Omental fat pad (tissue), 4 donors: ENCODE measurements at places on chromosomes 5 and 9. TPM values are rescaled to one million over a fixed set of nuclear protein-coding genes. Genes with fewer than 3 reads are reported as not detected.

DNA sequence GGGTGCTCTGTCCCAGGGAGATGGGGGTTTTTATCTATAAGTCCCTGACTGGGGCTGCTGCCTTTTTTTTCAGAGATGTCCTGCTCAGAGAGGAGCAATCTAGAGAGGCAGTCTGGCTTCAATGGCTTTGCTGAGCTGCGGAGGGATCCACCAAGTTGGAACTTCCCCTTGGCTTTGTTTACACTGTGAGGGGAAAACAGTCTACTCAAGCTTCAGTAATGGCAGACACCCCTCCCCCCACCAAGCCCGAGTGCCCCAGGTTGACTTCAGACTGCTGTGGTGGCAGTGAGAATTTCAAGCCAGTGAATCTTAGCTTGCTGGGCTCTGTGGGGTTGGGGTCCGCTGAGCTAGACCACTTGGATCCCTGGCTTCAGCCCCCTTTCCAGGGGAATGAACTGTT, 375.8 kb downstream of the RAB3C start:
- no peak for DNase-seq

DNA sequence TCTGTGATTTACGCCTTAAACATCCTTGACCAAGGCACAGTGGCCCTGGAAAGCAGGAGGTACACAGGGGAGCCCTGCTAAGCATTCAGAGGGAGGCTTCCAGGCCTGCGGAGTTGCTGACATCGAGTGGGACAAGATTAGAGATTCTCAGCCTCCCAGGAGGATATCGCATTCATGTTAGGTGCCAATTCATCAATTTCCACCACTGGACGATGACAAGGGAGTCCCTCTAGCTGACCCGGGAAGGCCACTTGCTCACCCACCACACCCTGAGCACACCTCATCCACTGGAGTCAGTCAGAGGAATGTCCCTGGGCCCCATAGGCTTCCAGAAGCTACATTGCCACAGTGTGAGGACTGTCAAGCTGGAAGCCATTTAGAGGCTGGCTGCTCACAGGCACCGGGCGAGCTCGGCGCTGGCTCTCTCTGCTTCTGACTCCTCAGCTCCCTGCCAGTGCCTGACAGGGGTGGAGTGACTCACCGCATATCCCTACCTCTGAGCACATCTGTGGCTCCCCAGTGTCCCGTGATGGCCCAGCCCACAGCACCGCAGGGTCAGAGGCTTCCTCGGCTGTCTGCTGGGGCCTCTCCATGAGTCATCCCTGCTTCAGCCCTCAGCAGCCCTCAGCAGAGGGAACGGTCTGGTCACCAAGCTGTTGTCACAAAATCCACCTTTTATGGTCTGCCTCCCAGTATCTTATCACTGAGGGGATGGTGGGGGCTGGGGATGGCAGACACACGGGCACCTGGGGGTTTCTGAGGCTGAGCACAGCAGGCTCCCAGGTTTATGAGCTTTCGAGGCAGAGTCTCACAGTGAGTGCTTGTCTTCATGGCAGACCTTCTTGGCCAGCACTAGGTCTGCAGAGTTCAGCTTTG, 117.5 kb downstream of the ZNF608 start:
- DNase-seq, result no peak

DNA sequence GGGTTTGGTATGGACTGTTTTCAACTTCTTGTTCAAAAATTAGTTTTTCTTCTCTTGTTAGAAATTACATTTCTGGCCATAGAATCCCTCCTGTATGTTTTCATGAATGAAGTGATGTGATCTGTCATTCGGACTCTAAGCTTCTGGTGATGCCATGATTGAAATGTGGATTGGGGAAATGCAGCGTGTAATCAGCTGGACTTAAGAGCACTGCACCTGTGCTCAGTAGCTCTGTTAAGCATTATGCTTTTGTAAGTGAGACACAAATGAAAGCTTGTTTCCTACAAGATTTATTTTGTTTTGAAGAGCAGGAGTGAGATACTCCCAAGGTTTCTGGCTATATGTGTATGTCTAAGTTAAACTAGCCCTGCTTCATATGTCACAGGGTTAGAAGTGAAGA, 24.0 kb upstream of the FAM120AOS start:
- DNase-seq, result no peak

OTULINL gene
- 11.0 TPM for total RNA-seq

DNA sequence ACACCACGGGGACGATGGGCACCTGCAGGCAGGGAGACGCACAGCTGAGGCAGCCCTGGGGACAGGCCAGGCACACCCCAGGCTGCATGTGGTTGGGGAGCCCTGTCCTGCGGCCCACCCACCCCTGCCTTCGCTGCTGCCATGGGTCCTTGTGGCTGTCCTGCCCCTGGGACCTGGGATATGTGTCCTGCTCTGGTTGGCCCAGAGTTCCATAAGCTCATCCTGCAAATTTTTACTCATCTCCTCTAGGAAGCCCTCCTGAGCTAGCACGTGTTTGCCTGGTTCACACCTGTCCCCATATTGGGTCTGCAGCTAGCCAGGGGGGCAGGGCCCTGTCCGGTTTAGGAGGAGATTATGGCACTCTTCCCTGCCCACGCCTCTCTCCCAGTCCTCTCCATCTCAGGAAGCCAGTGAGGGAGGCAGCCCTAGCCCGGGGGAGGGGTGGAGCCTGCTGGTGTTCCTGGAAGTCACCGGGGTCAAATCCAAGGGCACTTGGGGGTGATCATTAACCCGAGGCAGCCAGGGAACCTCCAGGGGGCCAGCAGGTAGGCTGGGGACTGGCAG, 12.2 kb downstream of the EGFL7 start:
- DNase-seq, result no peak

DNA sequence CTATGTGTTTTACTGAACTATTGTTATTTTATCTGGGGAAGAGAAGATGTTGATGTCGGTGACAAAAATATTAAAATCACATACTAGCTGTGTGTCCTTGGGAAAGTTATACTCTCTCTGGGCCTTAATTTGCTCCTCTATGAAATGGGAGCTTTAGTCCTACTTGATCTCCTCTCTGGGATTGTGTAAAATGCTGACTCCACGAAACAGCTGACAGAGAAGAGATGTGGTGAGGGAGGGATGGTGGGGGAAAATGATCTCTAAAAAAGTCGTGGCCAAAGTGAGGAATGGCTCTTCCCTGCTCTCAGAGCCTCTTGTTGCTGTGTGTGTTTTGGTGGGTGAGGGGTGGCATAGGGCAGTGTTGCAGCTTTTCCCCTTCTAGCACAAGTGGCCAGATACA, 173.7 kb downstream of the MELK start:
- no peak for DNase-seq

GRCh38 chr9:102911185-102911584, 83.9 kb upstream of the CYLC2 start:
- no peak for DNase-seq

DNA sequence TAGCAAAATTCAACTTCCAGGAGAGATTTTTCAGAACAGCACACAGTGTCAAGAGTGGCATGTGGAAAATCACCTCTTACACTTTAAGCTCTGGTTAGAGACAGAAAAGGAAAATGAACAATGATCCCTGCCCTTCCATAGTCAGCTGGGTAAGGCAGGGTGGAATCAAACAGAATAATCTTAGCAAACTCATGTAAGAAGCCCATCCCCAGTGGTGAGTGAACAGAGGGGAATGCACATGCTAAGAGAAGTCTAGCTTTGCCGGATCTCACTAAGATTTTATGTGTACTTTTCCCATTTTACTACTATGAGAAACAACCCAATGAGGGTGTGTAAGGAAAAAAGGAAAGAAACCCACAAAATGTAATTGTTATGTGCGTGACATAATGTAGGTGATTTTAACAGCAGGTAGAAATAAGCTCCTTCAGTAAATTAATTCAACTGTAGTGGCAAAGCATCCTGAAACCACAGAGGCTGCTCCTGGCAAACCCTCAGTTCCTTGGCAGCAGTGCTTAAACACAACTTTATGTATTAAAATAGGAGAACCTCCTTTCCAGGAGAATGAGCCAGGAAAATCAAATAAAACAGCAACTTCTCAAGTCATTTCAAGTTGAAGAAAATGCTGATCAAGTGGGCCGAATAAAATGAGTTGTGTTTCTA, 366.0 kb upstream of the TRPC7 start:
- DNase-seq, result no peak

GRCh38 chr9:34254966-34255825, 73.9 kb downstream of the KIF24 start:
- DNase-seq, result no peak

DNA sequence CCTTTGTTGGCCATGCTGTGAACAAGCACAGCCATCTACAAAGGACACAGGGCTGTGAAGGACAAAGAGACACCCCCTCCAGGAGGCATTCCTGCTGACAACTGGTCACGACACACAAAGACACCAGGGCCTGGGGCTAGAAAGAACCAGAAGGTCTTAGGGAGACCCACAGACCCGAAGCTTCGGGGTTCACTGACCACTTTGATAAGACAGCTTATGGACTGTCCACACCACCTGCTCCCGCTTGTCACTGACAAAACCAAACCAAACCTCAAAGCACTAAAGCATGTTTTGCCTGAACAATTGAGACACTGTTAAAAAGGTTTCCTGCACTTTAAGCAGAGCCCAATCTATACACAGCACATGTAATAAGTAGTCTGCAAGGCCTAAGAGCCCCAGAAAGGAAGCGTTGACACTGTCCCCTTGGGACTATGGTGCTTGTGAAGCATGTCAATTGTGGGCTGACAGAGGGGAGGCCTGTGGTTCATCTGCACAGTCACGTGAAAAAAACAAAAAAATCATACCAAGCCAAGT, 185.0 kb downstream of the GAPVD1 start:
- DNase-seq, result no peak

DNA sequence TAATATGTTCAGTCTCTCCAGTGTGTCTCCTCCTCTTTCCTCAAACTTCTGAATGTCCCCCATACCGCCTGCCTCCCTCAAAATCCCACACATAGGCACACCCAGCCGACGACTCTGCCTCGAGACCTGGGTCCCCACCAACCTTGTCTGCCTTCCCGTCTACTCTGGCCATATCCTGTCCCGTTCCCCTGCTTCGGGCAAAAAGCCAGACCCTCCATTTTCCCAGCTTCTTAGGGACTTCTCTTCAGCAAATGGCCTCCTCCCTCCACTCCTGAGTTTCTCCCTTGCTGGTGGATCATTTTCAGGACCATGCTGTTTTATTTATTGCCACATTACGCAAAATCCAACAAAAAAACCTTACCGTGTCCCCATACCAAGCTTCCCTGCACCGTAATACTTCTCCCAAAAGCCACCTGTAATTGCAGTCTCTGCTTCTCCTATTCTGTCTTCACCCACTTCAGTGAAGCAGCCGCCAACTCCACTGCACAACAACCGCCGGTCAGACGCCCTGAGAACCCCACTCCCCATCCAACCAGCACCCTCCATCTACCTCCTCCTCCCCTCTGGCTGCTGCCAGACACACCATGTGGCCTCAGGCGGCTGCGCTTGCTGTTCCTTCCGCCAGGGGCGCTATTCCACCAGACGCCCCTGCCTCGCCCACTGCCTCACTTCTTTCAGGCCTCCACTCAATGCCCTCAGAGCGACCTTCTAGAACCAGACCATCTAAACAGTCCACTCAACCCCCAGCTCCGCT, 117.0 kb downstream of the TRPM6 start:
- no peak for DNase-seq

AGTPBP1 gene
- total RNA-seq, result 23.3 TPM

ECM2 gene
- 80.6 TPM for total RNA-seq

- no peak for DNase-seq
Observed at GRCh38 chr5:8413975-8414374, 545.0 kb downstream of the MTRR start.

DNA sequence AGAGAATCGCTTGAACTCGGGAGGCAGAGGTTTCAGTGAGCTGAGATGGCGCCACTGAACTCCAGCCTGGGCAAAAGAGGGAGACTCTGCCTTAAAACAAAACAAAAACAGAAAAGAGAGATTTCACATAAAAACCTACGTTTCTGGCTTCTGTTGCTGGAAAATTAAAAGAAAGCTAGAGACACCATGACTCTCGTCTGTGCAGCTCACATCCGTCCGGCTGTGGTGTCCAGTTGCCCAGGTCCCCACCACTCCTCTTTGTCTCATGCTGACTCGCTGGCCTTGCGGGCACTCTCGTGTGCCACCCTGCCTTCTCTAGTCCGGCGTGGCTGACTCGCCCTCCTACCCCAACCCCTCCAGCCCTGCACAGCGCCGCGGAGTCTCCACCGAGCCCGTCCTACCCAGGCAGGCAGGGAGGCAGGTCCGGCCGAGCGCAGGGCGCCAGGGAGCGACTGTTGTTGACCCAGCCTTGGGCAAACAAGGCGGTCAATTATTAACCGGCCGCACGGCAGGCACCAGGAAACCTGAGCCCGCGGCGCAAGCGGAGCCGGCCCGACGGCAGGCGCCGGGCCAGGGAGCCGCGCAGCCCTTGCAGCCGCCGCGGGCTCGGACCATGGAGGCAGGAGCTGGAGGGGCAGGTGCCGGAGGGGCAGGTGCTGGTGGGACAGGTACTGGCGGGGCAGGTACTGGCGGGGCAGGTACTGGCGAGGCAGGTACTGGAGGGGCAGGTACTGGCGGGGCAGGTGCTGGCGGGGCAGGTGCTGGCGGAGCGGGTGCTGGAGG, at the start of gene PRRT1B:
Gene PRRT1B, plus strand, starts transcription at position 521 of the 783 bp plus-strand sequence. Its CDS starts 93 bp downstream, at position 614.
- DNase-seq, result no peak

DNA sequence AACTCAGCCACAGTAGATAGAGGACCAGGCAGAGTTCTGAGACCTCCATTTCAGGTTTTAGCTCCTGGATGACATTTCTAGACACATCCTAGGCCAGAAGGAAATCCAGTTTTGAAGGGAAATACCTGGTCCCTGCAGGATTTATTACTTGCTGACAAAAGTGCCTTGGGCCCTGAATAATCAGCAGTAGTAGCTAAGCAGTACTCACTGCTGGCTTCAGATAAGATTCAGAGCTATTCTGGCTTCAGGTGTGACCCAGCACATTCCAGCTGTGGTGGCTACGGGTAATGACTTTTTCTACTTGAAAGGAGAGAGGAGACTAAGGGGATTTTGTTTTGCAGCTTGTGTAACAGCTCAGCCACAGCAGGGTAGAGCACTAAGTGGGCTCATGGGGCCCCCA, 34.0 kb downstream of the NDUFAF2 start:
- no peak for DNase-seq

DNA sequence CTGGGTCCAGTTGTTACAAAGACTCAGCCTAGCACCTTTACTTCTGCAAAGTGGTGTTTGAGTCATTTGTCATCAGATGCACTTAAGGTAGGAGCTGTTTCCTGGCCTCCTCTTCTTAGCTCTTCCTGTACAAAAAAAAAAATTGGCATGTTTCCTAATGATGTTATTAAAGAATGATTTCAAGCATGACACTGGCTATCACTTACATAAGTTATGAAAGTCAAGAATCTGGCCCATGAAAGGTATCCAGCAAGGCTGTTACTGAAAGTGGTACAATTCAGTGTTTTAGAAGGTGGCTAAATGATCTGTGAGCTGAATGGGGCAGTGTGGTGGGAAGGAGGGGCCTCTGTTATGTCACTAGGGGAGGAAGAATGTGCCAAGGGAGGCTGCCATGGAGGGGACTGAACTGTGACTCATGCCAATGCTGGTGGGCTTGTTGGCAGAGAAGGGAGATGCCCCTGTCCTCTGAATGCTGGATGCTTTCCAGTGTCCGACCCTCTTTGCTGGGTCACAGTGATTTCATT, 175.1 kb upstream of the MAP1B start:
- DNase-seq, result no peak

CREBRF gene
- total RNA-seq, result 35.2 TPM

ERMP1 gene
- 10.7 TPM for total RNA-seq
